ENCODE measurements at places on chromosomes 7 and 10. TPM values are rescaled to one million over a fixed set of nuclear protein-coding genes. Genes with fewer than 3 reads are reported as not detected.
A peak's percentile ranks its signal among the peaks of the same experiment; 100 is the strongest.

GRCh38 chr10:101346177-101346576 is 7.8 kb upstream of the BTRC start:
- DNase-seq, result peak; percentile 20

GRCh38 chr10:117432866-117433265 is 57.6 kb upstream of the PDZD8 start:
- no peak for DNase-seq

The CALY gene
- total RNA-seq, result not detected

GRCh38 chr7:130387628-130388403 is 7.5 kb downstream of the CPA1 start:
- DNase-seq, result peak; percentile 59

GRCh38 chr7:92276460-92276864 is 30.7 kb downstream of the ANKIB1 start:
- DNase-seq, result no peak

The DYDC2 gene
- not detected for total RNA-seq

The CDC14C gene
- not detected for total RNA-seq

DNA sequence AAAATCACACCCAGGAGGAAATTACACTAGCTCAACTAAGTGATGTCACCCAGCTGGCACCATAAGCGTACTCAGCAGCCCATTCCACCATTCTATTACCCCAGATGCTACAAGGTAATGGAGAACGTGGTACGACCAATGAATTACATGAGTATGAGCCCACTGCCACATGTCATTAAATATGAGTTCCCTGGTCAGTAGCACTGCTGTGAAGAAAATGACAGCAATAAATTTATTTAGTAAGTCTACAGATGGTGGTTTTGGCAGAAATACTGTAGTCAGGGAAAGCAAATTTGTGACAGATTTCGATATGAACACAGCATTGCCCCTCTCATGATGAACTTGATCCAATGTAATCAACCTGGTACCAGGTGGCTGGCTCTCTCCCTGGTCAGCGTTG is 154.2 kb downstream of the VWC2 start:
- no peak for DNase-seq

GRCh38 chr10:68103901-68104300 is 5.4 kb upstream of the MYPN start:
- no peak for DNase-seq

DNA sequence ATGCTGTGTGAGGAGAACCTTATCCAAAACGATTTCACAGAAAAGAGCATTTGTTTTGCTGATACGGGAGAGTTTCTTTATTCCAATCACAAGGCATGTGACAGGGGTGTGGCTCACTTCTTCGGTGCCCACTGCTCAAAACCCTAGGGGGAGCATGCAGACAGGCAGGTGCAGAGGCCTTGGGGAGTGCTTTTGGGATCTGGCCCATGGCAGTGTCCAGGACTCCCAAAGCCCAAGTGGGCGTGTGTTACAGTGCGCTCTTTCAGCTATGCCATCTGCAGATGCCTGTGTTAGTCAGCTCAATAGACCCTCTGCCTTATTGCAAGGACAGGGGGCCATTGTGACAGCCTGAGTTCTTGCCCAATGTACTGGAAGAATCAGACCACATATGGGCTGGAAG is 94.8 kb downstream of the CSTF2T start:
- no peak for DNase-seq

The SLC13A1 gene
- not detected for total RNA-seq

DNA sequence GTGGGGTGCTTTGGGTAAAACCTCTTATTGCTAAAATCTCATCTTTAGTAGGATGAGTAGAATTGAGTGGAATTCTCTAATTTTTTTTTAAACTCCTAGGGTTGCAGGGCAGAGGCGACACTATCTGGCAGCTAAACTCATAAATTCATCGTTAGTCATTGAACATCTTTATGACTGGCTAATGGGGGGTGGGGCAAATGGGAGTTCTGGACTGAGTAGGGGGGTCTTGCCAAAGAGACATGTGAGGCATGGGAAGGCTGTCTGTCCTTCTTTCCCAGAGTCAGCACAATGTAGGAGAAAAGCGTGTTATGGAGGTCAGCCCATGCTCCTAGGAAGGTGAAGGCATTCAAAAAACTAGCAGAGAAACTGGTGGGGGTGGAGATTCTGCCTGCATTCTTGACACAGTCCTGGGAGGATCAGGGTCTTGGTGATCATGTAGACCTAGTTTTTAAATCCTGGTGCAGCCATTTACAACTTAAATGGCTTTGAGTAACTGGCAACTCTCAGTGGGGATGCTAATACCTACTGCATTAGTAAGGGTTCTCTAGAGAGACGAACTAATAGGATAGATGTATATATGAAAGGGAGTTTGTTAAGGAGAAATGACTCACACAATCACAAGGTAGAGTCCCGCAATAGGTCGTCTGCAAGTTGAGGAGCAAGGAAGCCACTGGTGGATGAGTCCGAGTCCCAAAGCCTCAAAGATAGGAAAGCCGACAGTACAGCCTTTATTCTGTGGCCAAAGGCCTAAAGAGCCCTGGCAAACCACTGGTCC is 47.7 kb downstream of the EMX2 start:
- DNase-seq, result no peak

GRCh38 chr7:117946151-117946633 is 73.0 kb upstream of the CTTNBP2 start:
- no peak for DNase-seq

The TAC1 gene
- total RNA-seq, result 26.2 TPM

The VPS50 gene
- 32.6 TPM for total RNA-seq

DNA sequence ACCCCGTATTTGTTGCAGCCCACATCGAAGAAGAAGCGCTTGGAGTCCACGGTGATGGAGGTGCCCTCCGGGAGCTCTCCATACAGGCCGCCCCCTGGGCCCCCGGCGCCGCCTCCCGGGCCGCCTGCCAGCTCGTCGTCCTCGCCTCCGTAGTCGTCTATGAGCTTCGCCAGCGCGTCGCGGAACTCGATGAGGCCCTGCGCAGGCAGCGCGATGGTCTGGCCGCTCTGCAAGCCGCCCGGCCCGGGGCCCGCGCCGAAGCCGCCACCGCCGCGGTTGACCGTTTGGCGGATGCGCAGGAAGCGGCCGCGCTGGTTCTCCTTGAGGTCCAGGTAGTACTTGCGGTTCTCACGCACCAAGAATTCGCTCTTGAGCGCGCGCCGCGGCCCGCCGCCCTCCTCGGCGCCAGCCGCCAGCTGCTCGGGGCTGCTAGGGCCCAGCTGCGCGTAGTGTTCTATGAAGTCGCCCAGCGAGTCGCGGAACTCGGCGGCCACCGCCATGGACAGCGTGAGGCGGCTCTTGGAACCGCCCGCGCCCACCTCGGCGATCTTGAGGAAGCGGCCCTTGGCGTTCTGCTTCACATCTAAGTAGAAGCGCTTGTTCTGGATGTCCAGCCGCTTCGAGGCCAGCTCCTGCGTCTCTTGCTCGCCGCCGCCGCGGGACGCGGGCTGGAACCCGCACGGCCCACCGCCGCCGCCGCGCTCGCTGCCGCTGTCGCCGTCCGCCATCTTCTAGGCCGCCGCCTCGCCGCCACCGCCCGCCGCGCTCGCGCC is 523 bp downstream of the PURB start:
- peak; percentile 79 for DNase-seq

DNA sequence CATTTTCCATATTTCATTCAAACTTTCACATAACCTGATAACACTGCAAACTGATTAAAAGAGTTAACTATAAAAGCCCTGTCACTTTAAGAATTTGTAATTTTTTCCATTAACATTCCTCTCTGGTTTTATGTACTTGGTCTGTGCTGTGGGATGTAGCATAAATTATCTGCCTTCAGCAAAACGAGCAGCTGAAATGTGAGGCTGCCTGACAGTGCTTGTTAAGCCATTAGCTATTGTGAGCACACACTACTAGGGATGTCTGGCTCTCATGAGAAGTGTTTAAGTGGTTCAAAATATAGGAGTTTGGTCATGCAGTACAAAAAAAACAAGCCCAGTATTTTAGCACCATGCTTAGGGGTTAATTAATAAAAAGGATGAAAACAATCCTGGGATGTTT is 63.0 kb downstream of the HOXA1 start:
- DNase-seq, result peak; percentile 50

- peak; percentile 37 for DNase-seq
Measured at GRCh38 chr7:142025896-142026295, 30.2 kb downstream of the MGAM start.

DNA sequence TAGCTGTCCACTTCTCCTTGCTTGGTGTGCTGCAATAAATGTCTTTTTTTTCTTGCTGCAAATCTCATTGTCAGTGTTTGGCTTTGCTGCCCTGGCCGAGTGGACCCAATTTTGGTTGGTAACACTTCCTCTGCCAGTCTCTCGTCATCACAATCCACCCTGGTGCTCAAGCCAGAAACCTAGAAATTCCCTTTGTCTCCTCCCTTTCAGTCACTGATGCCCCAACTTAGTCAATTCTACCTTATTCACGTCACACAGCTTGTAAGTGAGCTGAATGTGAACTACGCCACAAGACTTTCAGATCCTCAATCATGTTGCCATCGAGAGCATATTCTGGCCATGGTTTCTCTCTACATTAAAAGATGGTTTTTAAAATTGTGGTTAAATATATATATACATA is 13.0 kb upstream of the FRA10AC1 start:
- no peak for DNase-seq

DNA sequence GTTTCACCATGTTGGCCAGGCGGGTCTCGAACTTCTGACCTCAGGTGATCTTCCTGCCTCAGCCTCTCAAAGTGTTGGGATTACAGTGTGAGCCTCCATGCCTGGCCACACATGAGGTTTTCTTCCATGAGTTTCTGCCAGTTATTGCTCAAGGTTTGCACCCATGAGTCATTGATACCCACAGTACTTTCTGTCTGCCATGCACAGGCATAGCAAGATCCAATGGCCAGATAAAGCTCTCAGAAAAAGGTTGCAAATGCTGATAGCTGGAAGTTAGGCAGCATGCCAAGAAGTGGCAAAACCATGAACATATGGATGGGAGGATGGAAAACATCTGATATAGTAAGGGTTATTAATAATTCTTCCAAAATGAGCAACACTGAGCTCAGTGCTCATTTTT is 298.7 kb upstream of the NRG3 start:
- no peak for DNase-seq

DNA sequence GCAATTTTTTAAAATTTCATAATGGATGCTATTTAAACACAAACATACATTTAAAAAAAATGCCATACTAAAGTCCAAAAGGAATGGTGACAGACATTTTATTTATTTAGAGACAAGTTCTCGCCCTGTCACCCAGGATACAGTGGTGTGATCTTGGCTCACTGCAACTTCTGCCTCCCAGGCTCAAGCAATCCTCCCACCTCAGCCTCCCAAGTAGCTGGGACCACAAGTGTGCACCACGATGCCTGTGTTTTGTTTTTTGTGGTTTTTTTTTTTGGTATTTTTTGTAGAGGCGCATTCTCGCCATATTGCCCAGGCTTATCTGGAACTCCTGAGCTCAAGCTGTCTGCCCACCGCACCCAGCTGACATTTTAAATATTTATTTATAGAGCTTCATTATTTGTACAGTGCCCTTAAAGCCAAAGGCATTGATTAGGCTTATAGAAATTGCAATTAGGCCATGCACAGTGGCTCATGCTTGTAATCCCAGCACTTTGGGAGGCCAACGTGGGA is 703.5 kb downstream of the AUTS2 start:
- DNase-seq, result no peak

DNA sequence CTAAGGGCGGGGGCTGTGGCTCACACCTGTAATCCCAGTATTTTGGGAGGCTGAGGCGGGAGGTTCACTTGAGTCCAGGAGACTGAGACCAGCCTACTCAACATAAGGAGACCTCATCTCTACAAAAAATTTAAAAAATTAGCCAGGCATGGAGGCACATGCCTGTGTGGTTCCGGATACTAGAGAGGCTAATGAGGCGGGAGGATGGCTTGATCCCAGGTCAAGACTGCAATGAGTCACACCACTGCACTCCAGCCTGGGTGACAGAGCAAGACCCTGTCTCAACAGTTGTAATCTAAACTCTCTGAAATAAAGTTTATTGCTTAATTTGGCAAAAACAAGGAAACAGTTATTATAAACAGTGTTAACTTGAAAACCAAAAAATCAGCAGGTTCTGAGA is 123.3 kb downstream of the USP6NL start:
- peak; percentile 33 for DNase-seq

The TMEM184A gene
- total RNA-seq, result 0.10 TPM

- no peak for DNase-seq
Measured at GRCh38 chr7:107746006-107746405, 2.1 kb downstream of the CBLL1 start.

- DNase-seq, result no peak
Measured at GRCh38 chr10:46220872-46221538, 65.8 kb upstream of the ANTXRL start.

- no peak for DNase-seq
Measured at GRCh38 chr7:140672382-140673062, at the start of gene ADCK2. TSS of gene ADCK2 (plus strand) at chr7:140672945. CDS start at chr7:140673331, 386 bp downstream.

The CTAGE8 gene
- total RNA-seq, result 0.39 TPM

The CLDN15 gene
- 0.49 TPM for total RNA-seq

The EPO gene
- total RNA-seq, result not detected

DNA sequence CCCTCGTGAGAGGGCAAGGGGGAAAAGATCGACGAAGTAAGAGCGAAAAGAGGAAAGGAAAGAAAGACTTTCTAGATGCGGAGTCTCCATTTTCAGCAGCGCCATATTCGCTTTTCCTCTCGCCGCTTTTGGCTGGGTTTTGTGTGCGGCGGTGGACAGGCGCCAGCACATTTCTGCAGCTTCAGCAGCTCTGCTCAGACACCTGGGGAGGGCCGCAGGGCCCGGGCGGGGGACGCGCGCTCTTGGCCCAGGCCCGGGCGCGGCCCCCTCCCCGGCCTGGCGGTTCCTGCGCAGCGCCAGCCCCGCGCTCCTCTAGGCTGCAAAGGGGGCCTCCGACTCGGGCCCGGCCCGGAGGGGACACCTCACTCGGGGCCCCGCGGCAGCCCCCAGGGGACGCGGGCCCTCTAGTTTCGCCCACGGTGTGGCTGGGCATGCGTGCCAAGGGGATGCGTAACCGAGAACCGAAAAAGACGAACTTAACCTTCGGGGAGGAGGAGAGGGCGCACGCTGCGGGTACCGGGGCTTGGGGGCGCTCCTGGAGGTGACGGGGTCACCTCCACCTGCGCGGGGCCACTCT is 34.5 kb upstream of the EBLN1 start:
- DNase-seq, result peak; percentile 41

- peak; percentile 13 for DNase-seq
Measured at GRCh38 chr10:77041636-77042258, 595.9 kb downstream of the KCNMA1 start.

The SERPINE1 gene
- 238 TPM for total RNA-seq

DNA sequence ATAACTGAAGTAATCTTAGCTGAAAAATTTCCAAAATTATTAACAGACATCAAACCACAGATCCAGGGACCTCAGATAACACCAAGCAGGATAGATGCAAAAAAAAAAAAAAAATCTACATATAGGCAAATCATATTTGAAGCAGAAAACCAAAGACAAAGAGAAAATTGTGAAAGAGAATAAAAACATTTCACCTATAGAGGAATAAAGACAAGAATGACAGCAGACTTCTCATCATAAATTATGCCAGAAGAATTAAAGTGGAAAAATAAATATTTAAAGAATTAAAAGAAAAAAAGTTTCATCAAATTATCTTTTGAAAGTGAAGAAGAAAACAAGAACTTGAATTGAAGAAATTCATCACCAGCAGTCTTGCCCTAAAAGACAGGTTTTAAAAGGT is 467.5 kb downstream of the GPAM start:
- DNase-seq, result no peak

GRCh38 chr10:92756201-92757065 is 66.7 kb downstream of the HHEX start:
- peak; percentile 36 for DNase-seq

The SAMD9L gene
- total RNA-seq, result 25.9 TPM

All from RPMI7951 (cell line).